ENCODE measurements at places on chromosomes 5 and 9.

DNA sequence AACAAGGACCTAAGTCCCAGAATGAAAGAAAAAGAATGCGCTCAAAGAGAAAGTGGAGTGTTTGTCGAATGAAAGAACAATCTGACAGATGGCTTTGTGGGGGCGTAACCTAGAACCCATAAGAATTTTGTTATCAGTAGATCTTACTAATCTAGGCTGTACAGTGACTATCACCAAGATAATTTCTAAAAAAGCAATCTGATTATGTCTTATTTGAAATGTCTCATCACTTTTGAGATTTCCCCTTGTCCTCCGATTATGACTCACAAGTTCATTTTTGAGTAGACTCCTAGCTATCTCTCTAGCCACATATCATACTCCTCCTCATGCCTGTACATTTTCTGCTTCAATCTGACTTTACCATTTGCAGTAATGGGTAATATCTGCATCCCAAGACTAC is 135.6 kb upstream of the SMARCA2 start:
- DNase-seq, result no peak

- no peak for DNase-seq
Observed at GRCh38 chr9:1637401-1637800, 377.7 kb upstream of the SMARCA2 start.

- no peak for DNase-seq
Observed at GRCh38 chr9:97966493-97966892, 16.6 kb upstream of the ANP32B start.

- DNase-seq, result no peak
Observed at GRCh38 chr5:134517553-134517952, 7.9 kb upstream of the JADE2 start.

DNA sequence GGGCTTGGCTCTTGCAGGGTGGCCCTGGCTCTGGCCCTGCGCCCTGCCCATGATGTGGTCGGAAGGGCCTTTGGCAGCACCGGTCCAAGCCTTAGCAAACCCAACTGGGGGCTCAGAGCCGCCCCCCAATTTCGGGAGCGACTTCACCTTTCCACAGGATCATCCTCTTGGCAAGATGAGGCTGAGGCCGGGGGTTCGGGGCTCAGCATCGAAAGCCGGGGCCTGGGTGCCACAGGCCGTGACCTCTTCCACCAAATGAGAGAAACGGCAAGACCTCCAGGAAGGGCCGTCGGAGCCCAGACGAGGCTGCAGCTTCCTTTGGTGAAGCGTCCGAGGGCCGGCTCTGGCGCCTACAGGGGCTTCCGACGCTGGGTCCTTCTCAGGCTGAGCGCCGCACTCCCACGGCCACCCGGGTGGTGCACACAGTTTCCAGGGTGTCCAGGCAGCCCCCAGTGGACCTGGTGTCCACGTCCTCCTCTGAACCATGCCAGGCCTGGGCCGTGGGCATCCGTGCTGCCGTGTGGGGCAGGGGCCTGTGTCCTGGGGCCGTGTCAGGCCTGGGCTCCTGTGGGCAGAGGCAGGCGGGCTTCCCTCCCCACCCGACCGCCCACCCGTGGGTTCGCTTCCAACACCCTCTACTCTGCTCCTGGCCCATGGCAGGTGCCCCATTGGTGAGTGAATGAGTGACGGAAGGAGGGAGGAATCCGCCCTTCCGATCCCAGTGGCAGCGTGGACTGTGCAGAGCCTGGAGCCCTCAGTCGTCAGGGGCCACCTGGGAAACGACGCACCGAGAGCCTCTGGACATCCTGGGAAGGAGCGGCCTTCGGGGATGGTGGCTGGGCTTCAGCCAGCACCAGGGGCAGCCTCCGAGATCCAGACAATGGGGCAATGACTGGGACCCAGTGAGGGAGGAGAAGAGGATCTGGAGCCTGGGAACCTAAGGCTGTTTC is 5.2 kb upstream of the AGPAT2 start:
- DNase-seq, result no peak

- no peak for DNase-seq
Observed at GRCh38 chr9:134265078-134265477, 61.2 kb upstream of the RXRA start.

DNA sequence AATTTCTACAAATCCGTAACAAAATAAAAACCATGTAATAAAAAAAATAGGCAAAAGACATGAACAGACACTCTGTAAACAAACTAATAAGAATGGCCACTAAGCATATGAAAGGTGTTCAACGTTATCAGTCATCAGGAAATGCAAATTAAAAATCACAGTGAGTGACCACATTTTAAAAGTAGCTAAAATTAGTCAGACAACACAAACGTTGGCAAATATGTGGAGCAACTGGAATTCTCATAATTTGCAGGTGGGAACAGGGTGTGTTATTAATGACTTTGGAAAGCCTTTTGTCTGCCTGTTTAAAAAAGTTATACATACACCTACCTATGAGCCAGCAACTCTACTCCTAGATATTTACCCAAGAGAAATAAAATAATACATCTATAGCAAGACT is 164.4 kb downstream of the RMI1 start:
- no peak for DNase-seq

GRCh38 chr5:132385326-132386105 is 16.0 kb downstream of the SLC22A5 start:
- DNase-seq, result peak; percentile 82

GRCh38 chr5:31401691-31402090 is 130.2 kb downstream of the DROSHA start:
- DNase-seq, result no peak

DNA sequence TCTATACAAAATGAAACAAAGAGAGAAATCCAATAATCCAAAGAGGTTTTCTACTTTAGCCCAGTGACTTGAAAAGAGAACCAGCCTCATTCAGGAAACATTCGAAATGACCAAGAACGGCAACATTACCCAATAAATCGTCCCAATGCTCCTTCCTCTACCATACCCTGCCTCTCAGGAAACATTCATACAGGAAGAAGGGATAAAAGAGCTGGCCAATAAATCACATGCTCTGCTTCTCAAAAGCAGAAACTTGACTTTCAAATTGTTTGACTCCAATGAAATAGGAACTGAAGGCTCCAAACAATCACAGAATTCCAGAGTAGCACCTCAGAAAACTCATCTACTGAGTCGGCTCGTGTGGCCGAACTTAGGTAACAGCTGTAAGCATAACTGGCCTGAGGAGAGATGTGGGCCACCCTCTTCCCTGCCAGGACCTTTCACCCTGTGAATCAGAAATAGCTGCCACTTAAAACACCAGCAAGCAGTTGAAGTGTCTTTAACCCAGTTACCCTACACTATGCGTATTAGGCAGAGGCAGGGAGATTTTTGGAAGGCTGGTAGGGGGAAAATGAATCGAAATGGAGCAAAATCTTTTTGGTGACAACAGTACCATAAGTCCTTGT is 14.6 kb downstream of the ARL15 start:
- no peak for DNase-seq

- no peak for DNase-seq
Observed at GRCh38 chr9:98415782-98416181, 160.3 kb upstream of the TBC1D2 start.

DNA sequence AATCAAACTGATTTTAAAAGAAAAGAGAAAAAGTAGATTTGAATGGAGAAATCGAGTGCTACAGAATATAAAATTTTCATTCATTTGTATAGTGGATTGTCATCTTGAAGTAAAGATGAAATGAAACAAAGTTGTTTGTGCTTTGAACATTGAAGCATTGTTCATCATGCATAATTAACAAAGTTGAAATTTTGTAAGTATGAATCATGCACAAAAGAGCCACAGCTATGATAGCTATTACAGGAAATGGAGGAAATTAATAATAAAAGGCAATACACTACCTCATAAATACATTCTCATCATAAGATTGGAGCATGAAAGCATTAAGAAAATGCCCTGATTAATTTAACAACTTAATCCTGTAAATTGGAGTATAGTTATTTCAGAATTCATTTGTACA is 153.4 kb upstream of the TLX3 start:
- DNase-seq, result no peak

DNA sequence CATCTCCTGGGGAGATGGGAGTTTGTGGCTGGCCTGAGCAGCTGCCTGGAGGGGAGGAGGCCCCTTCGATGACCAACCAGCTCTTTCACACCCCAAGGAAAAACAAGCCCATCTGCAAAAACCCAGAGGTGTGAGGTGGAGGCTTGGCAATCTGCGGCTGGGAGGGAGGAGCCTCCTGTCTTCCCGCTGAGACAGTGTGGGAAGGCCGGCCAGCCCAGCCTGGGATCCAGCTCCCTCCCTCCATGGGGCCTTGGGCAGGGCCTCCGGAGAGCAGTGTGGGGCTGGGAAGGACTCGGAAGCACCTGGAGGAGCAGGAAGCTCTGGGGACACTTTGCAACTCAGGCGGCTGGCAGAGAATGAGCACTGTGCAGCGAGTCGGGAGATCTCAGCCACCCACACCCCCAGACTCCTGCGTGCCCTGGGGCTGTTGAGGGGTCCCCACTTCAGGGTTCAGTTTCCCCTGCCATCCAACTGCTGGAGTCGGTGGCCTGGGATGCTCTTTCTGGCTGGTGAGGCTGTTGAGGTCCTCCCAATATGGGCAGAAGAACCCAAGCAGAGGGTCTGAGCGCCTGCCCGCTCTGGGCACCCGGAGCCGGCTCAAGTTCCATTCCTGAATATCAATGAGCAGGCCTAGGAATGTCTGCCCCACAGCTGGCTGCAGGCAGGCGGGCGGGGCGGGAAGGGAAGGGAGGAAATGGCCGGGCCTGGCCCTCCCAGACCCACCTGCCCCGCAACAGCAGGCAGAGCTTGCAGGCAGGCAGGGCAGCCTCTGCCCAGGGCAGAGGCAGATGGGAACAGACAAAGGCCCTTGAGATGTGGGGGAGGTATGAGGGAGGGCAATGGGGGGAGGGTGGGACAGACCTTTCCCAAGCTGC is 101.1 kb downstream of the FGF18 start:
- no peak for DNase-seq

- DNase-seq, result no peak
Observed at GRCh38 chr5:1387876-1388275, 43.0 kb upstream of the CLPTM1L start.

- DNase-seq, result peak; percentile 33
Observed at GRCh38 chr5:173888473-173889131, 453 bp downstream of the CPEB4 start.

- no peak for DNase-seq
Observed at GRCh38 chr5:540071-540905, 16.0 kb upstream of the SLC9A3 start.

DNA sequence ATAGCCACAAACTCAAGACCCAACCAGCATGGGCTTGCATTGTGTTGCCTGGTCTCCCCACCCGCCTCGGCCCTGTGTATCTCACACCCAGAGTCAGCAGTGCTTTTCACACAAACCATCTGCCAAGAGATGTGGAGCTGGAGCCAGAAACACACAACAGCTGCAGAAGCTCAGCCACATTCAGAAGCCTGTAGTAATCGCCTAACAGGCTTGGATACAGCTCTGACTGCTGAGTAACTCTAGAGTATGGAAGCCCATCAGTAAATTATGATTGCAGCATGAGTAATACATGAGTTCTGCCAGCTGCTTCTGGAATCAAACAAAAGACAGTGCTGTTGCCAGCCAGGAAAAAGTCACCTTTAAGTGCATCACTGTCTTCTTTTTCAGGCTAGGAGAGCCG is 16.0 kb downstream of the TEK start:
- no peak for DNase-seq

DNA sequence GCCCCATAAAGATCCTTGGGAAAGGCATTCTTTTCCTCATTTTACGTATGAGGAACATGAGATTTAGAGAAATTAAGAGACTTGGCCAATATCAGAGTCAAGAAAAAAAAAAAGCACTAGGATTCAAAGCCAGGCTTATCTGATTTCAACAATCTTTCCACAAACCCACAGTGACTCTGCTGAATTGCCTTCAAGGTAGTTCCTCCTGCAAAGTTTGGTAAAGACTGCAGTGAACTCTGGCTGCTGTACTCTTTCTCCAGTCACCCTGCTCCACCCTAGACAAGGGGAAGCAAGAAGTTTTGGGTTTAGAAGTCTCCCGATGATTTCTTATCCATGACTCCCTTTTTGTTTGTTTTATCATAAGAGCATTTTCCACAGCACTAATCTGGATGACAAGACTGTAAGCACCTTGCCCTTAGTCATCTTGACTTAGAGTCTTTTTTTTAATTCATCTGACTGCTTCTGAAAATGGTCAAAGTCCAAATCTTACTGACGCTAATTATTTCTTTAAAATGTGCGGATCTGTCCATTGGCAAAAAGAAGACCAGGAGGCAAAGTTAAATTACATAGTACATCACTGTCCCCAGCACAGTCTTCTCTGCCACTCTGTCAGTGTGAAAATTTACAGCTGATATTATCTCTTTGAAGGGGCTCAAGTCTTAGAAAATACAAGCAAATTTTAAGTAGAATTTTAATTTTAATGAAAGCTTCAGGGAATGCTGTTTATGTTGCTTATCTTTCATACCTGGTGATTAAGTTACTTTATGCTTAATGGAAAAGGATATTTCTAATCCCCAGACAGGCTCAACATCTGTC is 180.1 kb downstream of the TTLL11 start:
- DNase-seq, result no peak

DNA sequence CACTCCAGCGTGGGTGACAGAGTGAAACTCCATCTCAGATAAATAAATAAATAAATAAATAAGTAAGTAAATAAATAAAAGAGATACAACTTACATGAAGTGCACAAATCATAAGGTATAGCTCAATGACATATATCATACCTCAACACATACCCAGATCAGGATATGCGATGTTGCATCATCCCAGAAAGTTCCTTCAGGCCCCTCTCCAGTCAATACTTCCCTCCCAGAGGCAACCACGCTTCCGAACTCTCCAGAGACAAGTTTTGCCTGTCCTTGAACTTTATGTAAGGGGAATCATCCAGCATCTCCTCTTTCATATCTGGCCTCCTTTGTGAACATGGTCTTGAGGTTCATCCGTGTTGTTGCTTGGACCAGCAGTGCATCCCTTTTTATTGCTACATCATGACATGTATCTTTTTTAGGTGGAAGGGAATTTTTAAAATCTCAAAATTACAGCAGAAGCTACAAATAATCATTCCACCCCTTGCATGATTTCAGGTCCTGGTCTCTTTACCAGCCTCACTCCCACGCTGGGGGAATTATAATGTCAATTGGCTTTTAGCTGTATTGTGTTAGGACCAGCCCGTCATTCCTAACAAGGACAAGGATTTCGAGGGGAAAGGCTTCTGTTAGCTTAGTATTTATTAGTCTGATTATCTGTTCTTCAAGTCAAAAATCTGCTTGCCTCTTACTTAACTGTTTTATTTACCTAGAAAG is 32.9 kb upstream of the AOPEP start:
- no peak for DNase-seq

- DNase-seq, result no peak
Observed at GRCh38 chr5:97752871-97753270, 569.8 kb upstream of the RIOK2 start.
